ENCODE measurements at places on chromosomes 4 and X. TPM values are rescaled to one million over a fixed set of nuclear protein-coding genes. Genes with fewer than 3 reads are reported as not detected.
A peak's percentile ranks its signal among the peaks of the same experiment; 100 is the strongest.

DNA sequence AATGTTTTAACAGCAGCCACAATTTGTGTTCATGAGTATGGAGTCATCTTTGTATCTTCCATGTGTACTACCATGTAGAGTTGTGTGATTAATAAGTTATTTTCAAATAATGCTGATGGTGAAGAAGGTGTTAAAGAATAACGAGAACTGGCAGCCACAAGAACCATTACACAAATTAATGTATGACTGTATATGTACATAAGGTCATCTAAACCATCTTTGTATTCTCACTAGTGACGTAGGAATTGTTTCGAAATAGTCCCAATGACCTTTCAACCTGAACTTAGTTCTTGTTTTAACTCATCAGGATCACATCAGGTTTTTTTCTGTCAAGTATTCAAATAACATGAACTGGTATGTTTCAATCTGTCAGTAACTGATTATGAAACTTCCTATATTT, 48.3 kb upstream of the NOCT start:
- H3K4me3 ChIP-seq: no peak overlapping the region
- no peaks in the 10 kb centered on the region for H3K36me3 ChIP-seq
- H3K4me1 ChIP-seq: no peaks in the 10 kb centered on the region
- H3K27me3 ChIP-seq: no peaks in the 10 kb centered on the region
- DNase-seq: no peak
- H3K27ac ChIP-seq: no peak overlapping the region

DNA sequence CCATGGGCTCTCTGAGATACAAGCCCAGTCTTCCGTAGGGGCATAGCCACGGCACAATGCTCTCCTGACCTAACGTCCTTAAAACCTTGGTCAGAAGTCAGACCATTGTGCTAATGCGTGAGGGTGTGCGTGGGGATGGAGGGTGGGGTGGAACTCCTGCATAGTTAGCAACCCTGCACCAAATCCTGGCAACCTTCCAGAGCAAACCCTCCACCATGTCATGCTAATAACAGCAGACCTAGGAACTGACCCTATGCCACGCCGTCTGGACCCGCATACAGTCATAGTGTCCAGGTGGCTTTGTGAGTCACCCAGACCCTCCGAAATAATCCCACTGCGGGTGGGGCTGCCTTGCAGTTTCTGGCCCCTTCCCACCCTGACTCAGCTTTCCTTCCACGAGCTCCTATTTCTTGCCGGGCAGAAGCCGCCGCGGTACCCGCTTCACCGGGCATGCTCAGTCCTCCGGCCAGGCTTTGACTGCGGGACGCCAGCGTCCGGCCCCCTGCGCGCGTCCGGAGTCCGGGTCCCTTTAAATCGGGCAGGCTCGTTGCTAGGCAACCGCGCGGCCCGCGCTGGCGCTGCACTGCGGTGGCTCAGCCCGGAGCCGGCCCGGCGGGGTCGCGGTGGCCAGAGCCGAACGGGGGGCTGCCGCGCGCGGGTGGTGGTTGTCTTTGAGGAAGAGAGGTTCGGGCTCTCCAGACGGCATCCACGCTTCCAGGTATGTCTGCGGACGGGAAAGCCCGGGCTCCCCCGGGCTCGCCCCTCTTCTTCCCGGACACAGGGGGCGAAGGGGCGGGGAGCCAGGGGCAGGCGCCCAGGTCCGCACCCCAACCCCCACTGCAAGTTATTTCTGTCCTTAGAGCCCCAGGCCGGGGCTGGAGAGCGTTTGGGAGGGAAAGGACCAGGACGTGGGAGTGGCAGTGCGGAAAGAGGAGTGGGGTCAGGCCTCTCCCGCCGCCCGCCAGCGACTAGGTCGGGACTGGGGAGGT, at the start of gene CCDC160:
TSS of gene CCDC160 (plus strand) at position 557 of the 989 bp plus-strand sequence. CDS start 7,619 bp downstream, outside the sequence.
- H3K36me3 ChIP-seq: no peaks in the 10 kb centered on the region
- peak; percentile 74 for DNase-seq
- H3K27me3 ChIP-seq: no peaks in the 10 kb centered on the region
- H3K27ac ChIP-seq: peak within 1 kb of the TSS; percentile 61
- peak within 1 kb of the TSS; percentile 8 for H3K4me3 ChIP-seq

- H3K36me3 ChIP-seq: no peaks in the 10 kb centered on the region
- H3K27me3 ChIP-seq: no peaks in the 10 kb centered on the region
- no peak for DNase-seq
- H3K4me3 ChIP-seq: no peak overlapping the region
These were observed 25.5 kb downstream of the MID2 start for GRCh38 chrX:107851215-107851614.

- no peak overlapping the region for H3K4me3 ChIP-seq
- H3K36me3 ChIP-seq: no peaks in the 10 kb centered on the region
- H3K27me3 ChIP-seq: no peaks in the 10 kb centered on the region
- no peaks in the 10 kb centered on the region for H3K4me1 ChIP-seq
- no peak overlapping the region for H3K27ac ChIP-seq
These were observed 108.3 kb upstream of the VCX2 start for GRCh38 chrX:8279323-8279722.

Gene F11
- total RNA-seq: 18.4 TPM

All from body of pancreas (tissue), 4 donors.